ENCODE measurements at places on chromosomes 6 and 20.

GRCh38 chr6:160278311-160278710, 19.7 kb upstream of the SLC22A2 start:
- DNase-seq: no peak

- no peak for DNase-seq
These were observed 32.1 kb downstream of the KIAA1755 start for GRCh38 chr20:38228436-38228835.

GRCh38 chr20:35729836-35730582, 12.1 kb downstream of the RBM39 start:
- no peak for DNase-seq

DNA sequence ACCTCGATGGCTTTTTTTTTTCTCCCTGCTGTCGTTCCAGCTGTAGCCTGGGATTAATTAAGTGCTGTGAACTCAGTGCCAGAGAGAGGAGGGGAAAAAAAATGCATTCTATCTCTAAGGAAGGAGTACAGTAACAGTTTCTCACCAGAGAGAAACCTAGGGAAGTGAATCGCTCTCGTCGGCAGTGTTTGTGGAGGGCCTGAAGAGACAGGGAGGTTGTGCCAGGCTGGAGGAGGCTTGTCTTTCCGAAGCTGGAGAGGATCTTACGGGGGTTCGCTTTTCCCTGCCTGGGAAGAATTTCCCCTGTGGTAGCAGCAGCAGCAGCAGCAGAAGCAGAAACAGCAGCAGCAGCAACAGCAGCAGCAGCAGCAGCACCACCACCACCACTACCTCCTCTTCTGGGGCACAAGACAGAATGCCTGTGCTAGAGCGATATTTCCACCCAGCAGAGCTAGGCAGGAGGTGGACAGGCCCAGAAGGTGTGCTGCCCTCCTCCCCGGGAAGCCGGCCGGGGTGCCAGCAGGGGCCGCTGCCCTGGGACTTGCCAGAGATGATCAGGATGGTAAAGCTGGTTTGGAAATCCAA, 186.5 kb downstream of the PDE7B start:
- DNase-seq: no peak

DNA sequence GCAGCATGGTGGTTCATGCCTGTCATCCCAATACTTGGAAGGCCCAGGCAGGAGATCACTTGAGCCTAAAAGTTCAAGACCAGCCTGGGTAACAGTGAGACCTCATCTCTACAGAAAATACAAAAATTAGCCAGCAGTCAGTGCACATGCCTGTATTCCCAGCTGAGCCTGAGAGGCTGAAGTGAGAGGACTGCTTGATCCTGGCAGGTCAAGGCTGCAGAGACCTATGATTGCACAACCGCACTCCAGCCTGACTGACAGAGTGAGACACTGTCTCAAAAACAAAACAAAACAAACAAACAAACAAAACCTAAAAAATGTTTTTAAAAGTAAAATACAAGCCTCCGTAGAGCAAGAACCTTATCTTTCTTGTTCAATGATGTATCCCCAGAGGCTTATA, 6.0 kb downstream of the CEP85L start:
- DNase-seq: no peak

DNA sequence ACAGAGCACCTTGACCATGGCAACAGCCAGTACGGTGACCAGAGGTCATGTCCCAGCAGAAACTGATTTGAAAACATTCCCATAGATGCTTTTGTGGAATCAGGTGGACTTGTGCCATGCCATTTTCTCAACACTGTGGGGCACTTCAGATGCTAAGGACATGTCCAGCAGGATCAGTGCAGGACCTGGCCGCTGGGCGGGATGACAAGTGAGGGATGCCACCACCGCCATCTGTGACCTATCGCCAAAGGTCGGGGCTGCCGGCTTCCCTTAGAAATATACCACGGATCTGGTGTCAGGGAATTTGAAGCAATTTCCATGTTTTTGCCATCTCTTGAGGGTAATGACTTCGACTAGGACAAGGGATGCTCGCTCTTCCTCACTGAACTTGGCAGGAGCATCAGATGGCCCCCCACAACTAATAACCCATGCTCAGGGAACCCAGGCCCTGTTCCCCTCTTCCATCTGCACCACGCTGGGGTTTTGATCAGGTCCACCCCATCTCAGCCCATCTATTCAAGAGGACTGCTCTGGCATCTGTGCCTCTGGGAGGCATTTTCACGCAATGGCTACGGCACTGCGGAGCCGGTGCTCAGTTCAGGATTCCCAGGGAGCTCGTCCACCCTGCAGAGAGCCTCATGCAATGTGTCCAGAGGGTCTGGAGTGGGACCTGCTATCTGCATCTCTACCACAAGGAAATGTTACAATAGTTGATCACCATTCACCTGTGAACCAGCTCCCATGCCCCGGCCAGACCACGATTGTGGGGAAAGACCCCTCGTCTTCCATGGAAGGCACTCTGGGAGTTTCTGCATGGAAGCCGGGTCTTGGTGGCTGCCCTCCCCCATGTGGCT, 302.6 kb downstream of the TAF4 start:
- DNase-seq: no peak

GRCh38 chr6:3380344-3381232, 76.3 kb downstream of the SLC22A23 start:
- DNase-seq: no peak

GRCh38 chr6:14743474-14744211, 502.2 kb upstream of the JARID2 start:
- DNase-seq: no peak

- DNase-seq: no peak
These were observed 553.7 kb downstream of the CD83 start for GRCh38 chr6:14671261-14671681.

DNA sequence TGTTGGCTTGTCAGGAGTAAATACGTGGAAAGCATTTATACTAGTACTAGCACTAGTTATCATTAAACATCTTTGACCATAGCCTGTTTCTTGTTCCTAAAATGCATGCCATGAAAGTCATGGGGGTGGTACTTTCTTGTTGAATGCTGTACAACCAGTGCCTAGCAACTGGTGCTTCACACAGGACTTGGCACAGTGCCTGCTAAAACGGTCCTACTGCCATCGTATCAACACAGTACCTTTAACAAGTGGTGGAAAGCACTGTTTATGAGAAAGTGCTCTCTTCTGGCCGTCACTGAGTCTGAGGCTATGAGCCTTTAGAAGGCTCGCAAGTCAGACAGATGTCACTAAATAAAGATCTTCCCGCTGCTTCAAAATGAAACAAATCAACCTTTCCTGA, 21.6 kb downstream of the ZNFX1 start:
- DNase-seq: no peak

DNA sequence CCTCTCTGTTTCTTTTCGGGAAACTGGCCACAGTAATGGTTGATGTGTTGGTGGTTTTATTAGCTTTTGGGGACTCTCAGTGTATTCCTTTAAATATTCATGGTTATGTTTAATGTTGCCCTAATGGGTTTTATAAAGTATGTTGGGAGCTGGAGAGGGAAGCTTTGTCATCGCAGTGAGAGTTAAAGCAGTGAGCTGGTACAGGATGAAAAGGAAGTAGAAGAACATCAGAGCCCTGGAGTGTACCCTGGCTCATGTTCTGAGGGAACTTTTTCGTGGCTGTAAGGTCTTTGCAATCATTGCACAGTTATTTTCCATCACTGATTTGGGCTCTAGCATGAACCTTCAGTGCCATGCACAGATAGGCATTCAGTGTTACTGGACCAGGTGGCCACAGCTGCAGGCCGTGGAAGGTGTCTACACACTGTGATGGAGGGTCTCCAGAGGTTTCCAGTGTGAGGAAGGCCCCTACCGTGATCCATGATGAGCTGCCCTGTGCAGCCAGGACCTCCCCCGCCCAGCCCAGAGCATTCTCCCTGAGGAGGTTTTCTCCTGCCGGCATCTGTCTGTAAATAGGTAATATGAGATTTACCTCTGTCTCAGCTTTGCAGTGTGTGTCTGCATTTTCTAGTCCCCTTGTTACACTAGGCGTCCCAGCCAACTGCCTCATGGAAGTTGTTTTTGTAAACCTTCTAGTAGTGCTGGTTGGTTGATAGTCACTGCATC, 22.4 kb upstream of the TMEM217 start:
- DNase-seq: no peak

GRCh38 chr6:149438855-149439254, 38.8 kb downstream of the SUMO4 start:
- DNase-seq: no peak

- no peak for DNase-seq
These were observed 30.7 kb downstream of the FGD2 start for GRCh38 chr6:37036146-37036545.

DNA sequence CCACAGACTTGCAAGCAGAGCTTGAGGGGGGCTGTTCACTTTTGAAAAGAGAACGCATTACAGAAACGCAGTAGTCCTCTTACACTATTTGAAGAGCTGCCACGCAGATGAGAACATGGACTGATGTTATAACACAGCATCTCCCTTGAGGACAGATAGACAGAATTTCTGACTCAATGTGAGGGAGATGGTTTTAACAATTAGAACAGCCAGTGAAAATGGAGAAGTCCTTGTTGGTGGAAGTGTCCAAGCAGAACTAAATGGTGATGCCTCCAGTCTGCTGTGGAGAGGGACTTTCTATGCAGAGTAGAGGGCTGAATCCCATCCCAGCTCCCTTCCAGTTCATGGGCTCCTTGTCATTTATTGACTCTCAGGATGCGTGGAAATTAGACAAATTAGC, 100.0 kb downstream of the RREB1 start:
- no peak for DNase-seq

DNA sequence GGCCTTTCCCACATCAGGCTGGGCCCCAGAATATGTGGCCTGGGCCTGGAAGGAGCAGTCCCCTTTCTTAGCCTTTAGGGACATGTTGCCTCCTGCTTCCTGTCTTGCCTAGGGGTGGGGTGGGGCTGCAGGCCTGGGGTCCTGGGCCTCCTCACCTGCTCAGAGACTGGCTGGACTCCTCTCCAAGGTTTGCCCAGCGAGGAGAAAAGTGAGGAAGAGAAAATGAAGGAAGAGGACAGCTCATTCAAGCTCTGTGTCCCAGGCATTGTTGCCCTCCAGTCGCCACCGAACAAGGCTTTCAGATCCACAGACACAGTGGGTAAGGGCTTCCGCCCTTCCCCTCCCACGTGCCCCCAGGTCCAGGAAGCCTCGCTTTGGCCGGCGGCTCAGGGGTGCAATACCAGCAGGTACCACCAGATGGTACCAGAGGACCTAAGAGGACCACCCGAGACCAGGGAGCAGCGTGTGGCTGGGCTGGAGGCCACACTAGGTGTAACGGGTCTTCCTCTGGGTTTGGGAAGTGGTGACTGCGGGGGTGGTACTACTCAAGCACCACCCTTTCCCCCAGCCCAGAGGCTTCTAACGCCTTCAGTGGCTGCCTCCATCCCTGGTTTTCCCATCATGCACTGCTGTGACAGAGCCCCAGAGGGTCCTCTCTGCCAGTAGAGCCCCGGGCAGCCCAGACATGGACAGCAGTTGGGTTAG, 5.5 kb upstream of the BAK1 start:
- DNase-seq: peak; percentile 27

GRCh38 chr20:56698749-56699148, 69.6 kb downstream of the TFAP2C start:
- DNase-seq: no peak

DNA sequence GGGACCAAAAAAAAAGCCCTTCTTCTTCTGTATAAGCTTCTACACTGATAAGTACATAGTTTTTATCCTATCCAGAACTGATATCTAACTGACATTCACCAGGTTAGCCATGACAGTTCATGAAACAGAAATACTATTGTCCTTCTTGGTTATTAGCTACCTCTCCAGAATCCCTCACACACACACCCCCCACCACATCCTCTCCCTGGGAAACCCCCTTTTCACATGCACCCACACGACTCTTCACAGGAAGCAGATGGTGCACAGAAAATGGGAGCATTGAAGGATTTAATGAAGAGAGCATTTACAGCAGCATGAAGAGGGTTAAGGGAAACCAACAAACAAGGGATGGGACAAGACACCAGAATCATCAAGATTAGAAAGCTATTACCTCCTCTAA, 88.9 kb downstream of the FHL5 start:
- no peak for DNase-seq

DNA sequence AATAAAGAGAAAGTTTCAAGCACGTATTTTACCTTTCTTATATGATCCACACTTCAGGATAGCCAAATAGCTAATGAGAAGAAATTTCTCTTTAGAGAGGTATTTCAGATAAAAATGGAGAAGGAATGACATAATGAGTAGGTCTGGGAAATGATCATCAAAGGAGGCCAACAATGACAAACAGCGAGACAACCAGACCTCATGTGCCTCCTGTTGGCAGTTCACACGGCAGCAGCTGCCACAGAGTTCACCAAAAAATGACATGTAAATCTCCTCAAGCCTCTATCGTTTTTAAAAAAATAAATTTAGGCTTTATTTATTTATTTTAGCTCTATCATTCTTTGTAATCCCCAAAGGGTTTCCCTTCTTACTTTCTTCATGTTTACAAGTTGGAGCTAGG, 47.7 kb downstream of the SLC2A12 start:
- DNase-seq: no peak

DNA sequence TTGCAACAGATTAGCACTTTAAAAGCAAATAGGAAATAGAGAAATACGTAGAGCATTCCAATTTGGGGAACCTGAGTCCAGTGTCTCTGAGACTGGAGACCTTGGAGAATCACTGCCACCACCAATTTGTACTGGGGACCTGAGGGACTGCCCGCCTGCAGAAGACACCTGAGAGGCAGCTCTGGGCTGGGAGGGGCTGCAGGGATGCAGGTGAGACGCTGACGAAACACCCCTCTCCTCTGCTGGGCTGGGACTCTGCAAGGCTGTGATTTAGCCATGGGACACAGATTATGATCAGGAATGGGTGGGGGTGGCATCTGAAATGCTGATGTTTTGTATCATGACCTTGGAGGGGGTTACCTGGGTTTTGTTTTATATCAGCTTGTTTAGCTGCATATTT, 7.0 kb upstream of the APMAP start:
- DNase-seq: no peak

GRCh38 chr6:133128191-133128590, 113.0 kb upstream of the EYA4 start:
- no peak for DNase-seq

GRCh38 chr6:148793721-148794120, 46.9 kb downstream of the UST start:
- DNase-seq: no peak

DNA sequence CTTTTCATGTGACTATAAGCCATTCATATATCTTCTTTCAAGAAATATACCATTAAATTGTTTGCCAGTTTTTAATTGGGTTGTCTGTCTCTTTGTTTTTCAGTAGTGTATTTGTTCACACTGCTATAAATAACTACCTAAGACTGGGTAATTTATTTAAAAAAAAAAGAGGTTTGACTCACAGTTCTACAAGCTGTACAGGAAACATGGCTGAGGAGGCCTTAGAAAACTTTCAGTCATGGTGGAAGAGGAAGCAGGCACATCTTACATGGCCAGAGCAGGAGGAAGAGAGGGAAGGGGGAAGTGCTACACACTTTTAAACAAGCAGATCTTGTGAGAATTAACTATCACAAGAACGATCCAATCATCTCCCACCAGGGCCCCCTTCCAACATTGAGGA, 255.3 kb downstream of the EPM2A start:
- no peak for DNase-seq

DNA sequence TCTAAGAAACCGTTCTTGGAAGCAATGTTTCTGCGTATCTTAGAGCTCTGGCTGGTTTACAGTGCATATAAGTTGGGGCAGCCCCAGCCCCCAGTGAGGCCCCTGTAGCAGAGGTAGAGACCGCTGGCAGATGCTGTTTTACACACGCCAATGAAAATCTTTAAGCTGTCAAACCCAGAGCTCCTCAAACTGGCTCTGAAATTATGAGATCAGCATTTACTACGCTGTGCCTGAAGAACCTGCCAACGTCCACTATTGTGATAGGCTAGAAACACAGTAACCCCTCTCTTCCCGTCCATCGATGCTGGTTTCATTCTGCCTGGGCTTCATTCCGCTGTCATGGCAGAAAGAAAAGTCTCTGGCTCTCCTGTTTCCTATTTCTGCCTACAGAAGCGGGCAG, 160.6 kb downstream of the SMOC2 start:
- no peak for DNase-seq

Measured in NCI-H2107 (cell line).